GM23338 (cell line): ENCODE measurements at places on chromosomes 6 and 20. TPM values are rescaled to one million over a fixed set of nuclear protein-coding genes. Genes with fewer than 3 reads are reported as not detected.

GRCh38 chr6:4640139-4640538 is 136.1 kb upstream of the CDYL start:
- no peak for DNase-seq
- no peaks in the 10 kb centered on the region for H3K27me3 ChIP-seq
- H3K36me3 ChIP-seq, result no peaks in the 10 kb centered on the region; the same call in 1 of the 2 replicates
- no peaks in the 10 kb centered on the region for H3K4me1 ChIP-seq
- H3K27ac ChIP-seq, result no peak overlapping the region
- H3K4me3 ChIP-seq, result no peak overlapping the region

The HNF4A gene
- not detected in 2 replicates for total RNA-seq

DNA sequence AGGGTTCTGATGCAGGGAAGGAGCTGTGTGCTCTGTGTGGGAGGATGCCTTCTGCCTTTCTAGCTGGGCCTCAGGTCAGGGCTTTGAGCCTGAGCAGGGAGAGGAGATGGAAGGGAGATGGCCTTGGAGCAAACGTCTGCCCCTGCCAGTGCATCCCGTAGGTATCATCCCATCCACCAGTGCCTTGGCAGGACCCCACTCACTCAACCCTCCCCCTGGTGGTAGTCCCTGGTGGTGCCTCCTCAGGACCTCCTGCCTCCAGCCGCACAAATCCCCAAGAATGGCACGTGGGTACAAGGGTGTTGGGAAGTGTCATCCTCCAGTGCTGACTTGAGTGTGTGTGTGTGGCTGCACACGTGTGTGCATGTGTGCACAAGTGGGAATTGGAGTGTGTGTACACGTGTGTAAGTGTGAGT is 23.1 kb upstream of the MICB start:
- no peaks in the 10 kb centered on the region for H3K27me3 ChIP-seq
- no peaks in the 10 kb centered on the region for H3K36me3 ChIP-seq
- DNase-seq, result peak; percentile 73
- H3K4me3 ChIP-seq, result no peak overlapping the region
- no peaks in the 10 kb centered on the region for H3K4me1 ChIP-seq
- no peak overlapping the region for H3K27ac ChIP-seq

- no peak overlapping the region for H3K4me3 ChIP-seq
- no peak for DNase-seq
- no peaks in the 10 kb centered on the region for H3K36me3 ChIP-seq
- H3K27ac ChIP-seq, result no peak overlapping the region
Measured at GRCh38 chr20:1362484-1362883, 30.4 kb downstream of the FKBP1A start.

The TULP4 gene
- total RNA-seq, result 46.6 and 50.2 TPM in 2 replicates

GRCh38 chr6:149458806-149459205 is 26.0 kb downstream of the ZC3H12D start:
- H3K4me1 ChIP-seq, result no peaks in the 10 kb centered on the region
- H3K4me3 ChIP-seq, result no peak overlapping the region
- no peak overlapping the region for H3K27ac ChIP-seq
- DNase-seq, result no peak
- H3K27me3 ChIP-seq, result peaks cover 3% of the 10 kb centered on the region; the same call in 1 of the 2 replicates

The SPTLC3 gene
- 0.52 TPM in 1 of 2 replicates, not detected in the other for total RNA-seq

- DNase-seq, result no peak
- H3K4me1 ChIP-seq, result peaks cover 3% of the 10 kb centered on the region; the same call in 1 of the 2 replicates
- peaks cover 8% of the 10 kb centered on the region; the same call in 1 of the 2 replicates for H3K36me3 ChIP-seq
- H3K27ac ChIP-seq, result no peak overlapping the region
- H3K27me3 ChIP-seq, result peaks cover 7% of the 10 kb centered on the region
Measured at GRCh38 chr20:39044501-39044900, 82.4 kb downstream of the DHX35 start.

The UBE3D gene
- 28.2 and 31.4 TPM in 2 replicates for total RNA-seq

- H3K27me3 ChIP-seq, result no peaks in the 10 kb centered on the region
- peaks cover 6% of the 10 kb centered on the region; the same call in 1 of the 2 replicates for H3K4me1 ChIP-seq
- H3K27ac ChIP-seq, result no peak overlapping the region
- DNase-seq, result no peak
- no peak overlapping the region for H3K4me3 ChIP-seq
- H3K36me3 ChIP-seq, result no peaks in the 10 kb centered on the region
Measured at GRCh38 chr20:23612396-23612795, 6.7 kb upstream of the CST9 start.

- no peaks in the 10 kb centered on the region; the same call in 1 of the 2 replicates for H3K36me3 ChIP-seq
- peak; percentile 32 for DNase-seq
Measured at GRCh38 chr20:53331151-53331973, 262.3 kb downstream of the ZNF217 start.

The ARFGEF3 gene
- total RNA-seq, result 23.1 and 24.6 TPM in 2 replicates

The PRL gene
- not detected in 2 replicates for total RNA-seq

GRCh38 chr6:42889815-42890214 is 10.4 kb downstream of the RPL7L1 start:
- peak overlapping the region; percentile 73 for H3K4me3 ChIP-seq
- H3K27ac ChIP-seq, result peak overlapping the region; percentile 94
- H3K4me1 ChIP-seq, result peaks cover 7% of the 10 kb centered on the region; the same call in 1 of the 2 replicates
- no peaks in the 10 kb centered on the region for H3K27me3 ChIP-seq
- H3K36me3 ChIP-seq, result peaks cover 17% of the 10 kb centered on the region
- DNase-seq, result peak; percentile 41

GRCh38 chr20:4717816-4718570 is 3.7 kb upstream of the PRND start:
- no peaks in the 10 kb centered on the region for H3K36me3 ChIP-seq
- H3K4me3 ChIP-seq, result no peak overlapping the region
- H3K4me1 ChIP-seq, result peaks cover 12% of the 10 kb centered on the region
- no peak for DNase-seq
- H3K27ac ChIP-seq, result no peak overlapping the region

The FOXS1 gene
- not detected in 2 replicates for total RNA-seq

DNA sequence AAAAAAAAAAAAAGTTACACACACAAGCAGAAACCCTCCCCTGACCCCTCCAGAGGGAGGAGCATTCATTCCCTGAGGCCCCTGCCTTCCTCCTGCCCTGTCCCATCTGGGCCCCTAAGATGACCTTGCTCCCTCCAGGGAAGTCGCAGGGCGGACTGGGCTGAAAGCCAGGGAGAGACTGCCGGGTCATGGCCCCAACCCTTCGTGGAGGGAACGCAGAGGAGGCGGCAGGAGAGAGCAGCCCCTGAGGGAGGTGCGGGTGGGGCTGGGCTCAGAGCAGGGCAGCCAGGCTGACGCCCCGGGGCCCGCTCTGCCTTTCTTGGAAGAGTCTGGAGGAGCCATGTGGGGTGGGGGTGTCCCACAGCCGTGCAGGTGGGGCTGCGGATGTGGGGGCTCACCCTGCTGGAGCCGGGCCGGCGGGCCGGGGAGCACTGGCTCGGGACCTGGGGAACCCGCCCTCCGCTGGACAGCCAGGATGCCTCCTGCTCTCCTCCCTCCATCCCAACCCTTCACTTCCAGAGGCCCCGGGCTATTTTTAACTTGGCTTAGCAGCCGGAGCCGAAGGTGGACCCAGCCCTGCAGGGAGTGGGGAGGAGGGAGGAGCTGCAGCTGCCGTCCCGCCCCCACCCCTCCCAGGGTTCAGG is 15.0 kb upstream of the ABHD16B start:
- no peaks in the 10 kb centered on the region for H3K27me3 ChIP-seq
- DNase-seq, result peak; percentile 89
- H3K4me3 ChIP-seq, result peak overlapping the region; percentile 55
- peak overlapping the region; percentile 92 for H3K27ac ChIP-seq
- no peaks in the 10 kb centered on the region for H3K36me3 ChIP-seq

DNA sequence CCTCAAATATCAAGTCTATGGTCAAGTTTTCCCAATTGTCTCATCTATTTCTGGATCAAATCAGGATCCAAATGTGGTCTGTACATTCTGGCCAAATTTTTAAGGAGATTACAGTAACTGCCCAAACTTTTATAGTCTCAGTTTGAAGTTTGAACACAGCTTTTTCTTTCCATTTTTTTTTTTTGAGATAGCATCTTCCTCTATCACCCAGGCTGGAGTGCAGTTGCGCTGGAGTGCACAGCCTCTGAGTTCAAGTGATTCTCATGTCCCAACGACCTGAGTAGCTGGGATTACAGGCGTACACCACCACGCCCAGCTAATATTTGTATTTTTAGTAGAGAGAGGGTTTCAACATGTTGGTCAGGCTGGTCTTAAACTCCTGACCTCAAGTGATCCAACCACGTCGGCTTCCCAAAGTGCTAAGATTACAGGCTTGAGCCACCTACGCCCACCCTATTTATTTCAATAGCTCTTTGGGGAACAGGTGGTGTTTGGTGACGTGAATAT is 84.9 kb upstream of the CARMIL1 start:
- H3K27me3 ChIP-seq, result no peaks in the 10 kb centered on the region
- DNase-seq, result no peak
- no peaks in the 10 kb centered on the region for H3K36me3 ChIP-seq
- H3K4me3 ChIP-seq, result no peak overlapping the region
- no peaks in the 10 kb centered on the region for H3K4me1 ChIP-seq
- no peak overlapping the region for H3K27ac ChIP-seq

- H3K36me3 ChIP-seq, result peaks cover 19% of the 10 kb centered on the region
- no peaks in the 10 kb centered on the region for H3K27me3 ChIP-seq
- peak overlapping the region; percentile 87; the same call in 1 of the 2 replicates for H3K27ac ChIP-seq
- peak overlapping the region; percentile 99 for H3K4me3 ChIP-seq
- DNase-seq, result peak; percentile 96
- peaks cover 33% of the 10 kb centered on the region for H3K4me1 ChIP-seq
Measured at GRCh38 chr6:43774776-43775534, 4.9 kb downstream of the VEGFA start.
